ENCODE measurements at places on chromosomes 6 and 20.

DNA sequence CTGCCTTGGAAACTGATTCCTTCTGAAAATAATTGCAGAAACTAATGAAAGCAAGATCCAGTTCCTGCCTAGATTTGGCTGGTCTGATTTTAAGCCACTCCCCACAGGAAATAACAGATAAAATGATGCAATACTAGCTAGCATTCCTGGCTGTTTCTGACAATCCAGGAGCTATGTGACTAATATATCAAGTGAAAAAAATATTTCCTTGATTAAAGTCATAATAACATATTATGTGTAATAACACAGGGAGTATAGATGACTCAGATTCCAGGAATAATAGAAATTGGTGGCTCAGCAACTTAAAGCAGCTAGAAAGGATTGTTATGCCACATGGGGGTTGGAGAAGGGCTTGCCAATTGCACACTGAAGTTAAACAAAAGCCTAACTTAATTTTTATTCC lies 182.7 kb upstream of the SALL4 start:
- DNase-seq = no peak

- no peak for DNase-seq
Observed at GRCh38 chr20:25353747-25354705, 36.6 kb downstream of the ABHD12 start.

GRCh38 chr6:105424175-105424783 lies 21.4 kb upstream of the PREP start:
- DNase-seq = peak; percentile 72

GRCh38 chr6:143123941-143124340 lies 63.3 kb downstream of the AIG1 start:
- DNase-seq = no peak

- DNase-seq = no peak
Observed at GRCh38 chr20:51027035-51027795, 4.3 kb upstream of the KCNG1 start.

GRCh38 chr6:35713006-35713767 lies 23.6 kb upstream of the ARMC12 start:
- DNase-seq = no peak

- no peak for DNase-seq
Observed at GRCh38 chr6:143323729-143324470, 126.6 kb downstream of the ADAT2 start.

DNA sequence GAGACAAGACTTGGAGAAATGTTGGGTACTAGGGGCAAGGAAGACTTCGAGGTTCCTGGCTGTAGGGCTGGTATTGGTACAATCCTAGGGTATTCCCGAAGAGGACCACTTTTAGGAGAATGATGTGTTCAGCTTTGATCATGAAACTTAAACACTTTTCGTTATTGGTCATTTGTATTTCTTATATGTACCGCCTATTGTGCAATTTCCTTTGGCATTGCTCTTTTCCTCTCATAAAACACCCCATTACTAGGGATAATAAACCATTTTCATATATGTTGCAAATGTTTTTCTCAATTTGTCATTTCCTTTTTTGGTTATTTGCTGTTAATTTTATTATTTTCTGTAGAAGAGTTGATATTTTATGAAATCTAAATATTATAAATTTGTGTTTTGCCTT lies 18.9 kb upstream of the ARFGEF3 start:
- DNase-seq = no peak

GRCh38 chr20:1415667-1416468 lies 23.0 kb upstream of the FKBP1A start:
- no peak for DNase-seq

- DNase-seq = no peak
Observed at GRCh38 chr20:33733654-33734576, 2.1 kb downstream of the ZNF341 start.

GRCh38 chr6:14275493-14275851 lies 157.9 kb downstream of the CD83 start:
- no peak for DNase-seq

DNA sequence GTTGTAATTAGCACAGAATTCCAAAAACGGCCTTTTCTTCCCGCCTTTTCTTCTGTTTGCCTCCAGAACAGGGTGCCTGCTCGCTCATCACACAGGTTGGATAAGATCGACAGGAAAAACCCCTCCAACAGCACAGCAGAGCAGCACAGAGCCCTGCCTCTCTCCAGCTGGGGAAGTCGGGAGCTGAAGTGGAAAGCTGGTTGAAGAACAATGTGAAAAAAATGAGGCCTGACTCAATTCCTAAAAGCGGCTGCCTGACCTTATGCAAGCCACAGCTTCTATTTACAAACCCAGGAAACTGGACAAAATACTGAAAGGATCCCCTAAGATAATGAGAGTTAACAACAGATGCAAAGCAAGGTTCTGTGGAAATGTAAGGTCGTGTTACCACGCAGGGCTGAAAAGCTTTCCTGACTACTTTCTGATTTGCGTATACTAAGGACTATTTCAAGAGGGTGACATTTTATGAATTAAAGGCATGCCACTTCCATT lies 116.9 kb downstream of the TTLL2 start:
- DNase-seq = no peak

DNA sequence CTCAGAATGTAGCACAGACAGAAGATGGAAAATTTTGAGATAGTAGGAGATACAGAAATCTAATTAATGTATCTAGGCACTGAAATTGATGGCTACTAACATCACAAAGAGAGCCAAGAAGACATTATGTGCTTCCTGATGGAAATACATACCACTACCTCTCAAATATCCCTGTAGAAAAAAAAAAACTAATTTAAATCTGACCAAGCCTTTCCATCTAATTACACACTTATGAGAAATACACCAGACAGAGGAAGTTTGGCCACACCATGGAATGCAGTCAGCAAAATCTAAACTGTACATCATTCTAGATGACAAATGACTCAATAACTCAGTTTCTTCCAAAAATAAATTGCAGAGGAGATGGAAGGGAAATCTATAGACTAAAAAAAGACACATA lies 18.9 kb downstream of the VPS52 start:
- no peak for DNase-seq

DNA sequence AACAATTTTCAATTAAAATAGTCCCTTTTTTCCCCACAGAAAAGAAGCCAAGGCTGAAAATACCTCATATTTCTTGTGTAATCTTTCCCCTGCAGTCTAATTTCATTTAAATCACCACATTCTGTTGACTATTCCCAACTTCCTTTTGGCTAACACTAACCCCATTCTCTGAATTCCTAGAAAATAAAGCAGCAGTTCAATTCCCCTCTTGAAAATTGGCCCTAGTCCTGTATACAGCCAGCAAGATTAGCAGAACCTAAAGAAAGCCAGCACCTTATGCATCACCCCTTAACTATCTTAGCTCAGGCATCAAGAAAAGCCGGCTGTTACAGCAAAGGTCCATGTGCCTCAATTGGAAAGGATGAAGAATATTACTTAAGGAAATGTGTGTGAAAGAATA lies 69.7 kb downstream of the MDN1 start:
- DNase-seq = no peak

DNA sequence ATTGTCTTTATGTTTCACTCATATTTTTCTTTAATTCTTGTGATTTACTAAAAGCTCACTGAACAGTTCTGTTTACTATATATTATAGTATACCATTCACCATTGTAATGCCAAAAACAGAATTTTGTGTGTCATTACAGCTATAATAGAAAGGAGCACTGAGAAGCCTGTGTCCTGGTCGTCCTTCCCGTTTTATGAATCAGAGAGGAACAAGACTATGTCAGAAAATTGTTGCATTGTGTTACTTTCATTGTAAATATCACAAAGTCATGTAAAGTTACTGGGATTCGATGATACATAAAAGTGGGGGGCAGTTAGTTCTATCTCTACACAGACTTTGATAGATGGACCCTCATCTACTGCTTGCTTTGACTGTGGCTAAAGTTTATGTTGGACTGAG lies 145.1 kb downstream of the QKI start:
- no peak for DNase-seq

DNA sequence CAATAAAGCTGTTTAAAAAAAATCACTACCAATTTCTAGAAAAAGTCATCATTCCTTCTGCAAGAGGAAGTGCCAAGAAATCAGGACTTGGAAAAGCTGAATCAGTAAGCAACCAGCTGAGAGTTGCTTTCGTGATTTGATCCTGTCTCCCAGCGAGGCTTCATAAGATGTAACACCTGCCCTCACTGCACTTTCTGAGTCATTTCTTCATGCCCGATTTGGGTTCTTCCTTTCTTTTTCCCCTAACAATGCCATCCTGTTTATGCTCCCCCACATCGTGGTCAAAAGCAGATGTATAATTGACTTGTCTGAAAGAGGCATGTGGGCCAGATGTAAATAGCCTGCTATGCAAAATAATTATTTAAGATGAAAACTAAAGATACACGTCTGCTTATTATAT lies 52.1 kb downstream of the RIPOR2 start:
- DNase-seq = peak; percentile 30

DNA sequence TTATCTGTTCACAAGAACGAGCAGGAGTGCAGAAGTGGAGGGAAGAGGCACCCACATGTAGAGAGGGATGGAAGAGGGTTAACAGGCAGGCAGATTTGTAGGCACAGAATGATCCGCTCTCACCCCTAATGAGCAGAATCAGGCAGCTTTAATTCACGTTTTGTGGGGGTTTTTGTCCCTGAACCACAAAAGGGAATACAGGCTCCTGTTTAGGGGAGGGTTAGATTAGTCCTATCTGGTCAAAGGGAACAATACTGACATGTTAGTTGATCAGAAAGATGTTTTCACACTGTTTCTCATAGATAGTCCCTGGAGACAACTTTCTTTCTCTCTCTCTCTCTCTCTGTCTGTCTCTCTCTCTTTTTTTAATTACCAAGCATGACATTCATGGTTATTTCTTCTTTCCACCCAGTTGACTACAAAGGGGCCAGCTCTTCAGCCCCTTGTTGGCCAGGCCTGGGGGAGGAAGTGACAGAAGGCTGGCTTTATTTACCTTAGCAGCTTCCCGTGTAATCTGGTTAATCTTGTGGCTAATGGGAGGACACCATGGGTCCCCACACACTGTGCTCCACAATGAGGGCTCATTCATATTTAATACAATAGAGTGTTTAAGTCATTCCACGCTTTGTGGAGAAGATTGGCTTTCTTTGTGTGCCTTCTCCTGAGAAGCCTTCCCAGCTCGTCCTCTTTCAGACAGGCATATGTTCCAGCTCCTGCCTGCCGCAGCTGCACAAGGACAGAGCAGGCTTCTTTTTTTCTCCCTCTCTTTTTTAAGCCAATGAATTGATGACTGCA lies 958.8 kb downstream of the TFAP2A start:
- DNase-seq = no peak

DNA sequence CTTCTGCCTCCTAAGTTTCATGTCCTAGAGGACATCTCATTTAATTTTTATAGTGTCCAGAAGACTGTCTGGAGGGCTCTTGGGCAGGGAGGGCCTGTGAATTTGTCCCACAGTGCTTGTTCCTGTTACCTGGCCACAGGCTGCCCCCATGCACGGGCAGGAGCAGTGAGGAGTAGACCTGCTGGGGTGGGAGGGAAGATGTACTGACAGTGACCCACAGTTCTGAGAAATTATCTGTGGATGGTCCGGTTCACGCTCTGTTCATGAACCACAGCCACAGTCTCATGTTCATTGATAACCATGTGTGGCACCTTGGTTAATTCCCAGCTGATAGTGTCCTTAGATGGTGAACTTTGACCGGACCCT lies 18.8 kb upstream of the ZNF831 start:
- DNase-seq = no peak

DNA sequence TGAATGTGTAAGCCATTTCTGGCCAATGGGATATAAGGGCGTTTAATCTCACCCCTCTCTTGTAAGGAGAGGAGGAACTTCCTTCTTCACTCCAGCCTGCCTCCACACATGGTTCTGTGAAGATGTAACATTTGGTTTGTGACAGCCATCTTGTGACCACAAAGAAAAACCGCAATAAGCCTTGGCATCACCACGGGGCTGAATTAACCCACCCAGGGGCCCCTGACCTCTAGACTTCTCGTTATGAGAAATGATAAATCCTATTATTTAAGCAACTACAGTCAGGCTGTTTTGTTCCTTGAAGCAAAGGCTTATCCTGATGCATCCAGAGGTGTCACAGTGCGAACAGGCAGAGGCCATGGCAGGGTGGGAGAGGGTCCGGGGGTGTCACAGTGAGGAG lies 139.7 kb downstream of the CDC5L start:
- DNase-seq = no peak

GRCh38 chr6:153503810-153504209 lies 372.7 kb upstream of the RGS17 start:
- no peak for DNase-seq

DNA sequence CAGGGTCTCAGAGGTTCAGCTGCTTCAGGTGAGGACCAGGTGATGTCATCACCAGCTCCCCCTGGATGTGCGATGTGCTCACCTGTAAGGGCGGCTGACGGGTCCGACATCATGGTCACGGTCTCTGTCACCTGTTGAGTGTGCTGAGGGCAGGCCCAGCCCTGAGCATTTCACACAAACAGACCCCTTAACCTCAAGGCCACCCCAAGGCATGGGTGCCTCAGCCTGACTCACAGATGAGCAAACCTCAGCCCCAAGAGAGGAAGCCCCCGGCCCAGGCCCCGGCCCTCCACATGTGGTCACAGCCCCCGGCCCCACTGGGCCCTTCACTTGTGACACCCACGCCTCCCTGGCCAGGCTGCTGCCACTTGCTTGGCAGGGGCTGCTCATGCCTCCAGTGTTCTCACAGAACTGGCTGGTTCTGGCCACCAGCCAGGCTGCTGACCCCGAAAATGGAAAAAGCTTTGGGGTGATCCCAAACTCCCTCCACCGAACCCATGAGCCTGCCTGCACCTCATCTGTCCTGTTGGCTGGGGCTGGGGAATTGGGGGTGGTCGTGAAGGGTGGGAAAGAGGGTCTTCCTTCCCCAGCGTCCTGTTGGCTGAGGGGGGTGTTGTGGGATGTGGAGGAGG lies 33.3 kb downstream of the PRR18 start:
- DNase-seq = no peak

- no peak for DNase-seq
Observed at GRCh38 chr6:163229050-163229449, 185.5 kb upstream of the QKI start.

- DNase-seq = no peak
Observed at GRCh38 chr6:48713612-48714011, 602.6 kb upstream of the PTCHD4 start.

GRCh38 chr6:150977281-150977680 lies 111.8 kb downstream of the MTHFD1L start:
- DNase-seq = no peak

GRCh38 chr20:32603046-32603726 lies 18.1 kb upstream of the NOL4L start:
- DNase-seq = no peak

DNA sequence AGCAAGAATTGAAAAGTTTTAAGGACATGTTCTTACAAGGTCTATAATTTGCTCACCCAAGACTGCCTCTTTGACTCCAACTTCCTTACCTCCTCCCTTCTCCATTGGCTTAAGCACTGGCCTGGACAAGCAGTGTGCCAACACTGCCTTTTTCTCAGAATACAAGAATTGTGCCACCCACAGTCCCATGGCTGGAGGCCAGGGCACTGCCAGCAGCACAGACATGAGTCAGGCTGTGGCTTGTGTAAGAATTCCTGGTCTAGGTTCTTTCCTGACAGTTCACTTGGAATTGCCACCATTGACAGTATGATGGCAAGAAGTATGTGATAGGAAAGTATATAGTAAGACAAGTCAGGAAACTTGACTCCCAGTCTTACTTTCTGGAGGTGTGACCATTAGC lies 202.7 kb upstream of the MARCKS start:
- no peak for DNase-seq

GRCh38 chr6:67252663-67253062 lies 1382.4 kb upstream of the ADGRB3 start:
- no peak for DNase-seq

GRCh38 chr6:41874741-41875140 lies 20.4 kb downstream of the USP49 start:
- no peak for DNase-seq
